ENCODE measurements at places on chromosomes 2 and 18. TPM values are rescaled to one million over a fixed set of nuclear protein-coding genes. Genes with fewer than 3 reads are reported as not detected.

DNA sequence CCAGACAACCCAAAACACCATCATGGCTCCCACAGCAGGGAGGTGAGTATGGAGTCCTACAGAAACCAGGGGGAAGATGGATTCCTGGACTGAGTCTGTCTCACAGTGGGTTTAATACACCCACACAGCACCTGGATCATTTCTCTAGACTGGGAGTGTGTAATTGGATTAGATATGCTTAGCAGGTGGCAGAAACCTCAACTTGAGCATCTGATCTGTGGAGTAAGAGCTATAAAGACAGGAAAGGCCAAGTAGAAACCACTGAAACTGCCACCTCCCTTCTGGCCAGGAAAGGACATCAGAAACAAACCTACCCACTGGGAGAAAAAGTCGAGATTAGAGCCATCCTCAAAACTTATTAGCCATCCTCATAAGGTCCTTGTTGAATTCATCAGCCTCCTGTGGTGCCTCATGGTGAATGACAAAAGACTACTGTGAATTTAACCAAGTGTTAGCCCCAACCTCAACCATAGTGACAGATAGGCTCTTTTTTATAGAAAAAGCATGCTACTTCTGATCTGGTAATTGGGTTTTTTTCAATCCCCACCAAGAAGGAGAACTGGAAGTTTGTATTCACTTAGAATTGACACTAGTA, 28.1 kb upstream of the CHST9 start:
- DNase-seq: no peak

UGT1A6 gene
- total RNA-seq: not detected

- DNase-seq: no peak
Observed at GRCh38 chr2:135255208-135255607, 203.1 kb downstream of the RAB3GAP1 start.

MLPH gene
- total RNA-seq: 3.4 TPM

DNA sequence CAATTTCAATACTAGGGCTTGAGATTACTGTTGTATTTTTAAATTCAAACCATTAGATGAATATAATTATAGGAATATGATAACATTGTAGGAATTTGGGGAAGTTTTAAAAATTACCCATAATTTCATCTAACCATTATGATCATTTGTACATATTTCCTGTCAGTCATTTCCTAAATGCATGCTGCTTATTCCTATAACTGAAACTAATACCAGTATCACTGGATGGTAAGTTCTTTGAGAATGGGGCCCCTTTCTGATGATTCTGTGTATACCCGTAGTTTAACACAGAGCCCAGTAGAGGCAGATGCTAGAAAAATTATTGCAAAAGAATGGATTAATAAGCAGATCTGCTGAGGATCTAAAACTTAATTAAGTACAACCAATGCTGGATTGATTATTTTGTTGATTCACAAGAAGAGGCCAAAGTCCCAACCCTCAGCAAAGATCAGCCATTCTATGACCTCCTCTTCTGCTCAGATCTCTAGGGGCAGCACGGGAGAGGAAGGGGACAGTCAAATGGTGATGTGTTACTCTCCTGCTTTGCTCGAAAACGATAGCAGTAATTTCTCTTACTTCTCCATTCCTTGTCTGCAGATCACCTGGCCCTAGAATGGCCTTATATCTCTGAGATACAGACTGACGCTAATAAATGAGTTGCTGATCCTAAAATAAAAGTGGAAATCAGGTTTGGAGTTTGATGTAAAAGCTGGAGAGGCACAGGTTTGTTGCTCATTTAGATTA, 69.5 kb upstream of the PELI1 start:
- DNase-seq: no peak

- no peak for DNase-seq
Observed at GRCh38 chr18:61823595-61823994, 69.2 kb downstream of the RNF152 start.

DNA sequence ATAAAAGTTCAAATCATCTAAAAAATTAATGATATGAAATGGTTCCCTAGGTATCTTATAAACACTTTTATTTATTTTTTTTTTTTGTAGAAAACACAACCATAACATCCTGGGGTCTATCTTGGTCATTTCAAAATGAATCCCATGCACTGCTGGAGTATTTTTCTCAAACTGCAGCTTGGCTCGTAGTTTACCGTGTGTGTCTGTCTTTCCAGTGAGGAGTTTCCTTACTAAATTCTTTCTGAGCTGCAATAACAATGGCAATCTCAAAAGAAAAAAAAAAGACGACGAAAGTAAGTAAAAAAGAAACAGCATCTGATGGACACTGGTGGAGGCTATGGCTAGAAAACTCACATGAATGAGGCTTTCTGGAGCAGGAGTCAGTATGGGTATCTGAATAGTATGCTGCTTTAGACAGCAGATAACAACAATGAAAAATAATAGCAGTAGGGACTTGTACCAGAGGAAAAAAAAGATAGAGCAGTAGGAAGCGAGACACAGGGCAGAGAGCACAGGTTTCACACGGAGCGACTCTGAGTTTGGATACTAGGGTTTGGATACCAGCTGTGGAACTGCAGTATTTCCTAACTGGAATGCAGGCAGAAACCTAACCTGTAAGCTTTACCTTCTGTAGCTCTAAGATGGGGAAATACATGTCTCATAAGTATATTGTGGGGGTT, 43.5 kb downstream of the CALCRL start:
- DNase-seq: no peak

RBKS gene
- total RNA-seq: 4.4 TPM

COL4A3 gene
- total RNA-seq: 11.4 TPM

GRCh38 chr2:157307021-157307420, 18.6 kb downstream of the ERMN start:
- no peak for DNase-seq

PPP1R1C gene
- total RNA-seq: 1.6 TPM

DNA sequence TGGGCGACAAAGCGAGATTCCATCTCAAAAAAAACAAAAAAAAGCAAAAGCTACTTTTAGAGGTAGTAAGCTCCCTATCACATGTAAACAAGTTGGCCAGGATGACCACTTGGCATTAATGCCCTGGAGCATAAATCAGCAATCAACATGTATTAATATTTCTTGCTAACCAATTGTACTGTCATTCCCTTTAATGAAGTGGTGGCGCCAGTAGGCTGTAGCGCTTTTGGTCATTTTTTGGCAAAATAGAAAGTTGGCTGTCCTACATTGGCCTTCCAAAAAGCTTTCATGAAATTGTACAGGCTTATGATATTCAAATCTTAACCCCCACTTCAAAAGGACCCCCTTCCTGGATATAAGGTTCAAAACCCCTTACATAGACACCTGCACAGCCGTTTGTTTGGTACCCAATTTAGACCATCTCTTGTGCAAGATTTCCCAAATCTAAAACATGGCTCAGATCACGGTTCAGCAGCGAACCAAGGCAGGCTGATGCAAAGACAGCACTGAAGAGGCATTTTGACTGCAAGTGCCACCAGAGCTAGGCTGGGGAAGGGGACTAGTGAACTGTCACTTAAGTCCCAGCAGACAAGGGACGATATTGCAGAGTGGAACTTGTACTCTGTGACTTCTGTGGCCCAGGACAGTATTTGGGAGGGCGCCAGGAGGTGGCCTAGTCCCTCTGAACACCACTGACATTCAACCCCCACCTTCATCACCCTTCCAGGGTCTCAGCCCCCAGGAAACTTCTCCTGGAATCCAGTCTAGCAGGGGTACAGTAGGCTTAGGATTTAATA, 31.9 kb downstream of the SMAD7 start:
- no peak for DNase-seq

DNA sequence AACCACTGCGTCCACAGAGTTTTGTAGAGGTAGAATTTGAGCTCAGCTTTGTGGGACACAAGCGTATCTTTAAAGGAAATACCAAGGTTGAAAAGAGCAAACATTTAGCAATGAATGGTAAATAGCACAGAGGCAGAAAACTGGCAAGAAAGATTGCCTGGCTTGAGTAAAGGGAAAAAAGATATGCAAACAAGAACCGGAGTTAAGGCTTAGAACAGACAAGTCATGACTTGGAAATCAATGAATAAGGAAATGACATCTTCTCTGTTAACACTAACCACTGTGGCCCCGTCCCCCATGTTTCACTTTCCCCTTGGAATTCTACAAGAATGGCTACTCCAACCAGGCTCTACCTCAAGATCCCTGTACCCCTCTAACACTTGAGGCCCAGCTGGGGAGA, 3.8 kb downstream of the STAM2 start:
- no peak for DNase-seq

GRCh38 chr2:172288603-172289002, 138.8 kb upstream of the ITGA6 start:
- no peak for DNase-seq

IAH1 gene
- total RNA-seq: 52.2 TPM

POTEJ gene
- not detected for total RNA-seq

SCN7A gene
- 3.6 TPM for total RNA-seq

DNA sequence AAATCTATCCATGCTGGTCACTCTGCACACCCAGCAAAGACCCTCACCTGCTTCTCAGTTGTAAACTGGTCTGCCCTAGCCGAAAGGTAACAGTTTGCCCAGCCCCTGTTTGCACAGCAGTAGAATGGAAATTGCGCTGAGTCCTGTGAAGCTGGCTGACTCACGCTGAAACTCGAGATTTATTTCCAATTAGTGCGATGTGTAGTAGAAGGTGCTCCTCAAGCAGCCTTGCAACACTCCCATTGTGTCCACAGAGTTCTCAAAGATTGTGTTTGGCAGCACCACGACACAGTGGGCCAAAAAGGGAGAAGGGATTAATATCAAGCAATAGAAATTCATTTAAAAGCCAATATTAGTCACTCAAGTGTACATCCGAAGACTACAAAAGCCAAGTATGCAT, 21.7 kb upstream of the APCDD1 start:
- no peak for DNase-seq

CCDC148 gene
- total RNA-seq: 1.6 TPM

DNA sequence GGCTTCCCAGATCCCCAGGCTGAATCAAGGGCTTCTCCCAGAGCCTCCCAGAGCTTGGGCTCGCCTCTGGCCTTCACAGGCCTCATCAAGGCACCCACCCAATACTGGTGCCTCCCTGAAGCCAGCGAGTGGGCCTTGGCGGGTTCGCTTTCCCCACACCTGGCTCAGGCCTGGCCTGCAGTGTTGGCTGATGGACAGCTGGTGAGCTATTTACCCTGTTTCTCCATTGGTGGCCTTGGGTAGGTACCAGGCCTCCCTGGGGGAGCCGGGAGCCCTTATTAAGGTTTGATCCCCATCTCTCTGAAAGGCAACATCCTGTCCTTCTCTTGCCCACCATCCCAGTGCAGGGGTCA, 18.2 kb upstream of the DUSP2 start:
- no peak for DNase-seq

LGALSL gene
- total RNA-seq: 18.5 TPM

LONRF2 gene
- total RNA-seq: 10.9 TPM

DNA sequence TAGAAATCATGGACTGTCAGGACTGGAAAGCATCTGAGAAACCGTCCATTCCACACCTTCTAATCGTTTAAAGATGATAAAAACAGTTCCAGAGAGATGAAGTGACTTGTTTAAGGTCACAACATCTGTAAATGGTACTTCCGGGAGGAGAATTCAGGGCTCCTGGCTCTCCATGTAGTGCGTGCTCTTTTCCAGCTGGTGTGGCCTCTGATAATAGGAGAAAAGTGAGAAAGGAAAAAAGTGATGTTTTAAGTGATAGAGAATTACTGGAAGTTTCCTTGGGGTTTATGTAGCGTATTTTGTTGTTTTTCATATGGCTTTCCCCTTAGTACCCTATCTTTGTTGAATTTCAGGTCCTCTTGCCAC, 663 bp downstream of the C2orf49 start:
- no peak for DNase-seq

- DNase-seq: no peak
Observed at GRCh38 chr2:39247512-39248043, 3.8 kb upstream of the CDKL4 start.

HRH4 gene
- total RNA-seq: 0.15 TPM

GRCh38 chr2:22904126-22904684, 480.8 kb upstream of the KLHL29 start:
- DNase-seq: no peak

DNA sequence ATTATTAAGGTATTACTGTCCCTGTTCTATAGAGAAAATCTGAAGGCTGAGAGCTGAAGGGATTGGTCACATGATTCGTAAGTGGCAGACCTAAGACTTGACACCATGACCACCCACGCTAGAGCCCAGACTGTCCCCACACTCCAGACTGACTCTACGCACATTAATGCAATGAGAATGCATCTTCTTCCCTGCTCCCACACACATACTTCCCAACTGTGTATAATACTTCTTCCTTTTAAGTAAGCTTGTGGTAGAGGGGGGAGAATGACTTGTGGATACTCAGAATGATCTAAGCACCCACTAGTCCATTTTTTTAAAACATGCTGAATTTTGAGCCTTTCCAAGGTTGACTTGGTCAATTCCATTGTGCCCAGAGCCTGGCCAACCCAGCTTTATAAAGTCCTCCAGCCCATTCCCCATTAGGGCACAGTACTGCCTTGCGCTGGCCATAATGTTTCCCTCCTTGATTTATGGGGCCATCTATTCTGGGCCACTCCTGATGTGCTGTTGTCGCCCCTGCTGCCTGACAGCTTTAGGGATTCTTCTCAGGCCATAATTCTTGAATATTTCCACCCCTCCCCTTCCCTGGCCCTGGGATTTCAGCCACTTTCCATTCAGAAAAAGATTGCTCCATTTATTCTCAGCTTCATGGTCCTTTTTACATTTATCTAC, 28.7 kb downstream of the ALK start:
- no peak for DNase-seq

DNA sequence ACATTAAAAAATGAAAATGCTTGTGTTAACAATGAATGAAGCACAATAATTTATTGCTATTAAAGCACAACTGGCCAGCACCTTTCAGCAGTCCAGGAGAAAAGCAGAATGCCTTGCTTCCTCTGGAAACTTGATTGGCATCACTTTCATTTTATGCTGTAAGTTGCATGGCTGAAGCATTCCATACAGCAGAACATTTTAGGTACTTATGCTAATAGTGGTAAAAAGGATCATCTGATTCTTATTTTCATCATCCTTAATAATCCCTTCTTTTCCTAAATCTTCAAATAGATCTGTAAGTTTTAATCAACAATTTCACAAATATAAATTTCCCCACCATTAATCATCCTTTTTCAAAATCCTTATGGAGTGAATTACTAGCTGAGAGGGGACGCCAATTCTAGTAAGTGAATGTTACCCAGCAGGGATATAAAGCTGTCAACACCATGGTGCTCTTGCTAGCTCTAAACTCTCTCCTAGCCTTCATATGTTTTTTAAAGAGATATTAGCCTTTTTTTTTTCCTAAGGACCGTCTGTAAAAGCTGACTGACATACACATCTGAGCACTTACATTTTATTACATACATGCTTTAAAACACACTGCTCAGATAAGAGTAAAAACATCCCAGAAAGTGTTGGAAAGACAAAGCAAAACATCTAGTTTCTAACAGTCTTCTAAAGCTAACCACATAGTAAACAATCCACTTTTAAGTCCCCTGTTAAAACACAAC, 5.3 kb downstream of the SATB2 start:
- no peak for DNase-seq

HSPD1 gene
- total RNA-seq: 149 TPM

DNA sequence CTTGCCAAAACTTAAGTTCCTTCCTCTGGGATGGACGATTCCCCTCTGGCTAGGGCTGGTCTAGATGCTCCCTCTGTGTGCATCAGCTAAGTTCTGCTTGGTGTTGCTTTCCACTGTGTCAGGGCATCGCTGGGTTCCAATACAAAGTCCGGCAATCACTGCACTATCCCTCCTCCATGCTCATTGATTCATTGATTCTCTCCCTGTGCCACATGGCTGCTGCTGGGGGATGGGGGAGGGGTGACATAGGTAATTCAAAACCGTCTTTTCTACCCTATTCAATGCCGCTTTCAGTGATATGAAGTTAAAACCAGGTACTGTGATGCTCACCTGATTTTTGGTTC, 22.8 kb downstream of the IL1RN start:
- no peak for DNase-seq
